NCI-H2107 (cell line): ENCODE measurements at places on chromosomes 5 and 9.

DNA sequence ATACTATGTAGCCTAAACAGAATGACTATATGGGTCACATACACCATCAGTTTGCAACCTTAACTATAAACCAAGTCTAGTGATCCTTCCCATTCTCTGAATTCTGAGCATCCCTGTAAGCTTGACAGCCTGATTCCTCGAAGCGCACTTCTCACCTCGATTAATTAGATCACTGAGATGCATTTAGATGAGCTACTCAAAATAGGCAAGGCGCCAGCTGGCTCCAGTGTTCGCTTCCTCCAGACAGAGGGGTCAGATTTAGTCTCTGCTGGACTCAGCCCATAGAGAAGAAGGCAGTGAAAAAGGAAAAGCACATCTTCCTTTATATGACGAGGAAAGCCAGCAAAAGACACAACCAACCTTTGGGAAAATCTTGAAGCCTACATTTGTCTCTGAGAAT lies 371.5 kb downstream of the MLLT3 start:
- DNase-seq, result no peak

DNA sequence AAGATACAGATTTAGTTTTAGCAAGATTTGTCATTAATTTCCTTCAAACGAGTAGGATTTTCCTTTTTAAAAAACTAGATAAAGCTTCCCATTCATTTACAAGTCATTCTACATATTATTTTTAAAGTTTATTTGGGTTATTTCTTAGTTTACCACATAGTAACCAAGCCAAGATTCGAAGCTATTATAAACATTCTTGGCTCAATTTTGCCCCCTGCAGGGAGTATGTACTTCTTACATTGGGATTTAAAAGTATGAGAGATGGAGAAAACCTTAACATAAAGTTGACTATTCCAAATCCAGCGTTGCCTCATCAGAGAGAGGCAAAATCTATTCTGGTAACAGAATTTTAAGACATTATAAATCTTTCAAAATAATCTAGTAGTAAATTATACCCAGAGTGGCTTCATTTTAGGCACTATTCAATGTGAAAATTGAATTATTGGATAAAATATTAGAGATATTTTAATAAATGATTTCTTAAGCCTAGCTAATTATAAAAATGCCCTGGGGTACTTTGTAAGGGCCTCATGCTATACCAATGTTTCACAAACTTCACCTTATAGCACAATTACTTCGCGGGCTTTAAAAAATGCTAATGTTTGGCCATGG lies 39.1 kb downstream of the FBN2 start:
- no peak for DNase-seq

- no peak for DNase-seq
Observed at GRCh38 chr5:57316798-57317327, 143.0 kb downstream of the GPBP1 start.

- DNase-seq, result no peak
Observed at GRCh38 chr5:38046103-38046502, 206.3 kb upstream of the GDNF start.

DNA sequence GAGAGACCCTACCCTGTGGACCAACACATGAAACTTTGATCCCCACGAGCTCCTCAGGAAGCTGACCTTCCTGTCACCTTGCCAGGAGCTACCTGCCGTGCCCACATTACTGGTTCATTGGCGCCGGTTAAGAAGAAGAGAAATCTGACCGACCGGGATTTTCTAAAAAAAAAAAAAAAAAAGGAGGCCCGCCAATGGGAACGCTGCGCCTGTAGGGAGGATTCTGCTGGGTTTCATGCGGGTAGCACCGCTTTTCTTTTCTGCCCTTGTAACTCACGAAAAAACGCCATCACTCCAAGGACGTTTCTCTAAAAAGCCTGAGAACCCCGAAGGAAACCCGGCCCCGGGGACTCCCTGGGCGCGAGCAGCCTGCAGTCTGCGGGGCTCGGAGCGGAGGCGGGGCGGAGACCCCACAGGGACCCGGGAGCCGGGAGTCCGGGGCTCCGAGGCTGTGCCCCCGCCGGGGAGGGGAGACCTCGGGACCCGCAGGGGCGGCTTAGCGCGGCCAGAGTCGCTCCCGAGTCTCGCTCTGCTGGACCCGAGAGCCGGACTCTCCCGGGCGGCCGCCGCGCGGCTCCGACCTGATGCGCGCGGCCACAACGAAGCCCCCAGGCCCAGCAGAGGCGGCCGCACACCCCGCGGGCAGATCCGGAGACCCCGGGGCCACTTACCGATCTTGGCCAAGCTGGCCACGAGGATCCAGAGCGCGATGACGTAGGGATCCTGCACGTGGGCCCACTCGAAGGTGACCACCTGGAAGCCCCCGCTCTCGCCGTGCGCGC lies 617 bp downstream of the SLC9A3 start:
- no peak for DNase-seq

GRCh38 chr5:137611011-137611580 lies 112.0 kb upstream of the SPOCK1 start:
- DNase-seq, result no peak

GRCh38 chr5:30040488-30041118 lies 1152.9 kb upstream of the CDH6 start:
- no peak for DNase-seq

DNA sequence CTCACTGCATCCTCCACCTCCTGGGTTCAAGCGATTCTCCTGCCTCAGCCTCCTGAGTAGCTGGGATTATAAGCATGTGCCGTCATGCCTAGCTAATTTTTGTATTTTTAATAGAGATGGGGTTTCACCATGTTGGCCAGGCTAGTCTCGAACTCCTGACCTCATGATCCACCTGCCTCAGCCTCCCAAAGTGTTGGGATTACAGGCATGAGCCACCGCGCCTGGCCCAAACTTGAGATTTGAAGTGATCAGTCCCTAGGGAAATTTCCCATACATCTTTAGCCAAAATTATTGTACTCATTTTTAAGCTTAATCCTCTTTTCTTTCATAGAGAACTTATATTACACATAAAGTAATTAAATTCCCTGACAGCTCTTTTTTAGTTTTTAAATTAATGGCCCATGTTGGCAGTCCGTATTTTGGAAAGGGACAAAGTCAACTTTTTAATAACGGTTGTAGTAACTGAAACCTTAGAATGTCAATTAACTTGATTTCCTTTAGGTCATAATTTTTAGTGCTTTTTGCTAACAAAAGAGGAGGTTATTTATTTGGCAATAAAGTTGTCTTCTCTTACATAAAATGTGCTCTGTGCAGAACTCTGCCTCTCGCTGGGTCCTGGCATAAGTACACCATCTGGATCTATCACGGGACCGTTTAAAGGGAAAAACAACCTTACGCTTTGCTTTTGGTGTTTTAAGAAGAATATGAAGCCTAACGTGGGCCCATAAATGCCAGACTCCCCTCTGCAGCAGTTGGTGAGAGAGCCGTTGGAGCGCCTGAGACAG lies 142.3 kb upstream of the OTULINL start:
- no peak for DNase-seq

DNA sequence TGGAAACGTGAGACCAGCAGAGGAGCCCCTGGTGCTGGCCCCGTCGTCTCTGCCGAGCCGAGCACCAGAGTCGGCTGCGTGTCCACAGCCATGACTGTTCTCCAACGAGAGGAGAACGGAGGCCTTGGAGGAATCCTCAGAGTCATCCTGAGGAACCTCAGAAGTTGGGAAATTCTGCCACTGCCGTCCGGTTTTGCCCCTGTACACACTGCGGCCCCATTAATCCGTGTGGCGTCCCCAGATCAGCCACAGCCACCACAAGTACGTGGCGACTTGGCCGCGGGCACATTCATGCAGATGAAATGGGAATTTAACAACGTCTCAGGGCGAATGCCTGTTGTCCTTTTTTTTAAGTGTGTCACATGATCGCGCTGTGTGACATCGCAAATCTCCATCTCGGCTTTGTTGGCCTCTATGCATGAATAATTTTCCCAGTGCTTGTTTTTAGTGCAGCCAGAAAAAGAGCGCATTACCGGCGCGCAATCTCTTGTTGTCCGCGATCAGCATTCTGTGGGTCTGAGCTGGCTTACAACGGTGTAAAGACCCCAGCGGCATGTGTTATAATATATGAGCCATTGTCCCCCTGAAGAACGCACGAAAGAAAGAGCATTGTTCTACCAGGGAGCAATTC lies 323.0 kb upstream of the IRX4 start:
- DNase-seq, result no peak

DNA sequence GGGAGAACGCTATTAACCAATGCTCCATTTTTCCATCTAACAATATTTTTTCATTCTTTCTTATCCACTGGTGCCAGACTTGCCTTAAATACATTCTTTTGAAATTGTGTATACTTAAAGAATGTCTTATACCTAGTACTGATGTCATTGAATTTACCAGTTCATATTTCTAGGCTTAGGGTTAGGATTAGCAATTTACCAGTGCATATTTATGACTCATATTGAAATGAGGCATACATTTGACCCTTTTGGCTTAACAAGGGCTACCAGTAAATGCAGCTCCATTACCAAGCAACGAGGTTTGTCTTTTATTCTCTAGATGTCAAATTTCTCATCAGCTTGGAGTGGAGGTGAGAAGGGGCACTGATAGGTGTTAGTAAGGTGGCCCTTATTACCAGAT lies 89.5 kb downstream of the CDH9 start:
- no peak for DNase-seq

GRCh38 chr5:126801174-126801991 lies 24.4 kb downstream of the LMNB1 start:
- DNase-seq, result no peak

DNA sequence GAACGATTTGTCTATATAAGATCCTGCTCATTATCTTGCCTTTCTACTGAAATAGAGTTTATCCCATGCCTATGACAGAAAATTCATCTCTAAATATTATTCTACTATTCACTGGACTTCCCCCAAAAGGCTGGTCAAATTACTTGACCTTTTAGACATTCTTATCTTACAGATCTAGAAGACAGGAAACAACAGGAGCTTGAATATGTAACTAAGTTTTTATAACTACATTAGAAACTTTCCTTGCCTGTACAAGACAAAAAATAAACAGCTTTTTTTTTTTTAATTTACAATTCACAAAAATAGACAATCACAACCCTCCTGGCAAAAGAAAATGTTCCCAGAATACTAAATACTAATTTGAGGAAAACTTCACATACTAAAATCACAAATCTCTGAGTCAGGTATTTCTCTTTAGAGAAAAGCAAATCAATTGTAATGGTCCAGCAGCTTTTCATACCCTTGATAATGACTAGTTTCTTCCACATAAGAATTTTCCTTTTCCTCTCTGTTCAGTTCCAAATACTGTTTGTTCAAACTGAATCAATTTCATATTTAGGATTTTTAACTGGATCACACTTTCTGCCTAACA lies 68.6 kb downstream of the MLLT3 start:
- no peak for DNase-seq

DNA sequence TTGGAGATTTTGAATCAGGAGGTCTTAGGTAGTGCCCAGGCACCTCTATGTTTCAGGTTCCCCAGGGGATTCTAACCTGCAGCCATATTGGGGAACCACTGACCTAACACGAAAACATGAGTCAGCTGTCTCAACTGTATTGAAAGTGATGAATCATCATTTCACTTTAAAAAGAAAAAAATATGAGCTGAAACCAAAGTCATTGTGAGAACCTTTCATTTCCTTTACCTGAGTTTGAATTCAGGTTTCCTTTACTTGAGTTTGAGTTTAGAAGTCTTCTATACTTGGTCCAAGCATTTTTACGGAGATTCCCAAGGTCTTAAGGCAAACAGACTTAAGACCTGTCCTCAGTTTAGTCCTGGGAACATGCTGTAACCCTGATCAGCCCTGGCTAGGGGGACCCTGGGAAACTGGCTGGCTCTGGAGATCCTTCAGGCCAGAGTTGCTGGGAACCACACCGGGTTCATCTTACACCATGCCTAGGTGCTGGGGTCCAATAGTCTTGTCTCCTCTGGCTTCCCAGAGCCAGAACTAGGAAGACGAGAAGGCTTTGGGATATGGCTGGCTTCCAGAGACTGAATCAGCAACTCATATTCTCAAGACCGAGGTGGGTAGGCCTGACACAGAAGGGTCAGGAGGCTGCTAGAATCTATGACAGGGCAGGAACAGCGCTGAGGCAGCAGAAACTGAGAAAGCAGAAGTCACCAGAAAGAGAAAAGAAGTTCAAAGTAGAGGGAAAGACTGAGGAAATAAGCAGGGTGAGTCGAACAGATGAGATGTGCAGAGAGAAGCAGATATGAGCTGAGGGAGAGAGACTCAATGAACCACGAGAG lies 16.4 kb upstream of the PDCD1LG2 start:
- DNase-seq, result no peak

- no peak for DNase-seq
Observed at GRCh38 chr9:132183134-132183533, 21.3 kb downstream of the NTNG2 start.

GRCh38 chr5:153974131-153974812 lies 64.4 kb downstream of the FAM114A2 start:
- DNase-seq, result no peak

DNA sequence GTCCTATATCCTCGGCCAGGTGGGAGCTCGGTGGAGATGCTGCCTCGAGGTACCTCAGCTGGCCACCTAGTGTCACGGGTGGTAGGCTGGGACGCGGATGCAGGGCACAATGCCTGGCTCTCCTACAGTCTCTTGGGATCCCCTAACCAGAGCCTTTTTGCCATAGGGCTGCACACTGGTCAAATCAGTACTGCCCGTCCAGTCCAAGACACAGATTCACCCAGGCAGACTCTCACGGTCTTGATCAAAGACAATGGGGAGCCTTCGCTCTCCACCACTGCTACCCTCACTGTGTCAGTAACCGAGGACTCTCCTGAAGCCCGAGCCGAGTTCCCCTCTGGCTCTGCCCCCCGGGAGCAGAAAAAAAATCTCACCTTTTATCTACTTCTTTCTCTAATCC lies 2.0 kb downstream of the PCDHGC3 start:
- DNase-seq, result no peak

- DNase-seq, result no peak
Observed at GRCh38 chr5:39394946-39395345, 29.8 kb downstream of the DAB2 start.

GRCh38 chr5:54325610-54326311 lies 15.4 kb upstream of the ARL15 start:
- DNase-seq, result no peak

DNA sequence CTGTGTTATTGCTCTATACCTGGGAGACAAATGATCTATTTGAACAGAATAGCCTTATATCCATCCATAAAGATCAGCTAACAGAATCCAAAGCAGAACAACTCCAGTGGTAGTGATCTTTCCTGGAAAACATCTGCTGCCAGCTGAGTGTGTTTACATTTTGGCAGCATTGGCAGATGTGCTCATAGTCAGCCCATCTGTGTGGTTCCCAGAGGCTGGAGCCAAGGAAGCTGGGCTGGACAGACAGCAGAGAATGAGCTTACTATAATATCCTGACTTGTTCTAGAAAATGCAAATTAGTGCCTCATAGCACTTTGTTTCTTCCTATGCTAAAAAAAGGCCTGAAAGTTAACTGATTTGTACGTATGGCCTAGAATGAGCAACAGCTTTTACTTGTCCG lies 99.7 kb downstream of the ST8SIA4 start:
- DNase-seq, result no peak

- no peak for DNase-seq
Observed at GRCh38 chr5:16888694-16889124, 47.4 kb downstream of the MYO10 start.
